Fibroblast of the aortic adventitia (primary cell): ENCODE measurements at places on chromosomes 3 and 15. TPM values are rescaled to one million over a fixed set of nuclear protein-coding genes. Genes with fewer than 3 reads are reported as not detected.

The ACOX2 gene
- 19.2 and 29.5 TPM in 2 replicates for total RNA-seq

The RPP25 gene
- total RNA-seq = 4.1 and 8.8 TPM in 2 replicates

The GP5 gene
- 0.09 and 0.49 TPM in 2 replicates for total RNA-seq

The CD200R1L gene
- total RNA-seq = not detected in 2 replicates

The LRRIQ4 gene
- 0.09 TPM in 1 of 2 replicates, not detected in the other for total RNA-seq

The POPDC2 gene
- total RNA-seq = 0.27 and 1.6 TPM in 2 replicates

The BOC gene
- 16.9 and 25.9 TPM in 2 replicates for total RNA-seq

The SMCO1 gene
- not detected in 2 replicates for total RNA-seq
